ENCODE measurements at places on chromosomes 3 and 15.

DNA sequence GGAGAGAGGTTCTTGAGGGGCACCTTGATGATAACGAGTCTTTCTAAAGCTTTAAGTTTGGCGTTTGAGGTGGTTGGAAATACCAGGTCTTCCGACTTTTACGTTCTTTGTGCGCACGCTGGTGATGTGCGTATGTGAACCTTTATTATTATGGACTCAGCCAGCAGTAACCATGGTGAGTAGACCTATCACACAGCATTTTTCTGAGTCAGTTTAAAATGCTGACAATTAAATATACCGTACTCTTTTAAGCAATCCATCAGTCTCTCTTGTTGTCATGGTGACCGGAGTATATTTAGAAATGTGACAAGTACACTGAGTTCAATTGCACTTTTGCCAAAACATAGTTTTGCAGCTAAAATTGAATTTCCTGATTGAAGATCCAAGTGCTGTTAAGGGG is 172.2 kb downstream of the LPP start:
- DNase-seq: no peak

DNA sequence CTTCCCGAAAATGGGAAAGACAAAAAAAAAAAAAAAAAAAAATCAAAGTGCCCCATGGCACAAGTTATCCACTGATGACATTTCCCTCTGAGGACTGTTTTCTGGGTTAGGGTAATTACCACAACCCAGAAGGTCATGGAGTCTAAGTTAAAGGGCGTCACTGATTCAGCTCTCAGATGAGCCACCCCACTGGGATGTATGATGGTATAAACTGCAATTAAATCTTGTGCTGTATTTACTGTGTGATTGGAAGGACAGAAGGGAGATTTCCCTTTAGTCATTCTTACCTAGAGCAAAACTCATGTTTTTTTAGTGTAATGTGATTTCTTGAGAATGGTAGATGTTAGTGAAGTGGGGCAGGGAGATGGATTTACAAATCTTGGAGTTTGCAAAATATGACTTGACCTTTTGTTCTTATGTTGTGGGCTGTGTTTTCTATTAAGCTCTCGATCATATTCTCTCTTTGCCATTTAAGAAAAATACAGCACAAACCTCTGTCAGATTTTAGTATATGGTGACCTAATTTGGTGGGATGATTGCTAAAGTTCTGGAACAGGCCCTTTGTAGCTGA is 244.2 kb downstream of the PTPRG start:
- DNase-seq: no peak

- DNase-seq: no peak
Measured at GRCh38 chr3:172557515-172558220, 34.4 kb upstream of the TNFSF10 start.

DNA sequence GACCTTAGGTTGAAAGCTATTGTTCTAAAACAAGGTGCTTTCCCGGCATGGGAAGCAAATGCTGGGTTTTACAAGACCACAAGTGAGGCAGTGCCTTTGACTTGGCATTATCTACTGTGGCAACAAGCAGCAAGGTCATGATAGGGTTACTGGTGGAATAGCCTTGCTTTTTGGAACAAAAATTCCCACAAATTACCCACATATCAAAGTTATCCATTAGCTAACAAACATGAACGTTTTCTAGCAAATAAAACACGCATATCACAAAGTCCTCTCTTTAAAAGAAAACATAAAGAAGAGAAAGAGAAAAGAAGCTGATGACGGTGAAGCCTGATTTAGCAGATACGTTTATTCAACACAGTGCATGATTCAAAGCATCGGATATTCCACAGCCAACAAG is 57.6 kb downstream of the SETMAR start:
- DNase-seq: no peak

DNA sequence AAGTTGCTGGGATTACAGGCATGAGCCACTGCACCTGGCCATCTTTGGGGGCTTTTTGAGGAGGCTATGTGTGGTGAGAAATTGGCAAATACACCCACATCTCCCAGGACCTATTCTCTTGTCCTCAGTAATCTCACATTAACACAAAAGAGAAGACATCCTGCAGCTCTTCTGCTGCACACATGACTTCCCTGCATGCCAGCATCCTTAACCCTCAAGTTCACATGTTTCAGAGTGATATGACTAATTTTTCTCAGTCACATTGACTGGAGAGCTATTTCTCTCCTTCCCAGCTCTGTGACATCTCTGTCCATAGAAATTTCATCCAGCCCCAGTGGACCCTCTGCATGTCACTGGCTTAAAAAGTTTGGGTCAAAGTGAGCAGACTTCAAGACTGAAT is 1.9 kb upstream of the SKIC8 start:
- DNase-seq: no peak

- DNase-seq: no peak
Measured at GRCh38 chr15:73367624-73368300, 996 bp downstream of the HCN4 start.

- no peak for DNase-seq
Measured at GRCh38 chr15:40716165-40716564, 21.2 kb downstream of the RAD51 start.

GRCh38 chr15:50107591-50108408 is 11.2 kb downstream of the ATP8B4 start:
- DNase-seq: no peak
